GM06990 (cell line): ENCODE measurements at places on chromosomes 11 and 22.

- no peak for DNase-seq
Observed at GRCh38 chr22:42648017-42648367, 1.2 kb downstream of the CYB5R3 start.

GRCh38 chr11:70948855-70949531 lies 303.4 kb downstream of the SHANK2 start:
- no peak for DNase-seq

- no peak for DNase-seq
Observed at GRCh38 chr11:24082241-24082640, 414.6 kb upstream of the LUZP2 start.

DNA sequence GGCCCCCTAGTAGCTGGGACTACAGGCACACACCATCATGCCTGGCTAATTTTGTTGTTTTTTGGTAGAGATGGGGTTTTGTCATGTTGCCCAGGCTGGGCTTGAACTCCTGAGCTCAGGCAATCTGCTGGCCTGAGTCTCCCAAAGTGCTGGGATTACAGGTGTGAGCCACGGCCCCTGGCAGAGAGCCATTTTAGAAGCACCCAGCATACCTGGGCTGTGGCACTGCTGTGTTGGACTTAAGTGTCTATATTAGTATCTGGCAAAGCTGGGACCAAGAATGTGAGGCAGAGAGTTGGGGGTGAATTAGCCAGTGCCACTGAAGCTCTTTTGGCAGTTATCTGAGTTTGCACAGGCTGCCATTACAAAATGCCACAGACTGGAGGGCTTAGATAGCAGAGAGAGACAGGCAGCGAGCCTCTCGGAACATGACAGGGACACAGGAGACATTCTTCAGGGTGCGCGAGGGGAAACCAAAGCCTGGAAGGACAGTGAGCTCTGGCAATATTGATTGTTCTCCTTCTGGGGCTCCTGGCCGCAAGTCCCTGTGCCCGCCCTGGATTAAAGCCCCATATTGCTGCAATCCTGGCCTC lies 87.7 kb upstream of the ALX4 start:
- DNase-seq, result no peak

DNA sequence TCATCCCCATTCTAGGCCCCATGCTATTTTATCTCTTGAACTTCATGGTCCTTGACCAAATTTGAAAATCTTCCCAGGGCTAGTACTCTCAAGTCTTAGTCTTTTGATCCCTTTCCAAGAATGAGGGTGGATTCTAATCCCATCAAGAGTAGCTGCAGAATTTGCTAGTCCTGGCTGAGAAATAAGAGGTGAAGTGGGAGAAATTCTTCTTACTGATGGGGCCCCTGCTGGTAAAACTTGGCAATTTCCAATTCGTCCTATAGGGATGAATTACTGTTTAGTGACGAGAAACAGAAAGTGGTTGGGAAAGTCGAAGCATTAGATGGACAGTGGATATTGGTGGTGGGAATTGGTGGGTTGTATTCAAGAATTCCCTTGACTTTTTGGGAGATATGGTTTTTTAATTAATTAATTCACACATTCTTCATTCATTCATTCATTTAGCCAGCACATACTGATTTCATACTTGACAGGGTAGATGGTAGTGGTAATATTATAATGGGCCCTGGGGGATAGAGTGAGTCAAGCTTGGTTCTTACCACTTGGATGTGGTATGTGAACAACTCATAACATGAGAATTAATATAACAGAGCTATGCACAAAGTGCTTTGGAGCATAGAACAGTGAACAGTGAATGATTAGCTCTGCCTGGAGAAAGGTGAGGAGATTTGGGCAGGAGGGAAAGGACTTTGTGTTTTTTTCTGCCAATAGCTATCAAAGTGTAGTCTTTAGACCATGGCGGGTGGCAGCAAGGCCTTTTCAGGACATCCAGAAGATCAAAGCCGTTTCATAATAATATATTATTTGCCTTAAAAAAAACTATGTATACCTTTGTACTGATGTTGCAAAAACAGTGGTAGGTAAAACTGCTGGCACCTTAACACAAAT lies 103.8 kb downstream of the STIM1 start:
- DNase-seq, result no peak

DNA sequence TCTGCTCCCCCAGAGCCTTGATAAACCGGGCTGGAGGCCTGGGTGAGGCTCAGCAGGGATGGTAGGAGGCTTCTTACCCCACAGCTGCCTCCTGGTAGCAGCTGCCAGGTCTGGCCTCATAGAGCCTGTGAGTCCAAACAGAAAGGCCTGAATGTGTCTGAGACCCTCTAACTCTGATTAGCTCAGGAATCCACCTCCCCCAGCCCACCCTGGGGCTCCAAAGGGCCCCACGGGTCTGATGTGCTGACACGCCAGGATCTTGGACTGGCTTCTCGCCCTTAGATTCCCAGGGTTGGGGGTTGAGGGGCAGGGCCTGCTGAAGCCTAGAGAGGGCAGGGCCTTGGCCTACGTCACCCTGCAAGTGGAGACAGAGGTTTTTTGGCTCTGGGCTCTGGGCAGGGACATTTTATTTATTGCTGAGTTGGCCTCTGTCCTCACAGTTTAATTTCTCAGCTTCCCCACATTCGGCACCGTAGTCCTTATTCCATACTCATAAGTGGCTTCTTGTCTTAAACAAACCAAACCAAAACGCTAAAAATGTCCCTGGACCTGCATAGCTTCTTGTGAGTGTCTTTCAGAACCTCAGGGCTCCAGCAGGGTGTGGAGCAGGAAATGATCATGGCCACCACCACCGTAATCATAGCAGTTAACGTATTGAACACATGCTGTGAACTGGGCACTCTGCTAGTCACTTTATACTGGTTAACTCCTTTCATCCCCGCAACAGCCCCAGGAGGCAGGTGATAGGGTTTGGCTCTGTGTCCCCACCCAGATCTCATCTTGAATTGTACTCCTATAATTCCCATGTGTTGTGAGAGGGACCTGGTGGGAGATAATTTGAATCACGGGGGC lies 25.1 kb downstream of the KIAA1671 start:
- DNase-seq, result no peak

- DNase-seq, result no peak
Observed at GRCh38 chr11:8281266-8281665, 17.6 kb upstream of the LMO1 start.

DNA sequence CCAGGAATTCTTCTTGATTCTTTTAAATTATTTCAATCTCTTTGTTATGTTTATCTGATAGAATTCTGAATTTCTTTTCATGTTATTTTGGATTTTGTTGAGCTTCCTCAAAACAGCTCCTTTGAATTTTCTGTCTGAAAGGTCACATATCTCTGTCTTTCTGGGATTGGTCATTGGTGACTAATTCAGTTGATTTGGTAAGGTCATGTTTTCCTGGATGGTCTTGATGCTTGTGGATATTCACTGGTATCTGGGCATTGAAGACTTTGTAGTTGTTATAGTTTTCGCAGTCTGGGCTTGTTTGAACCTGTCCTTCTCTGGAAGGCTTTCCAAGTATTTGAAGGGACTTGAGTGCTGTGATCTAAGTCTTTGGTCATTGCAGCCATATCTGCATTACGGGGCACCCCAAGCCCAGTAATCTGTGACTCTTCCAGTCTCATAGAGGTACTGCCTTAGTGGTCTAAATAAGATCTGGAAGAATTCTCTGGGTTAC lies 18.9 kb upstream of the INSC start:
- no peak for DNase-seq

GRCh38 chr11:69433741-69434140 lies 47.7 kb upstream of the LINC01488 start:
- DNase-seq, result no peak

- peak; percentile 39 for DNase-seq
Observed at GRCh38 chr22:35131525-35132000, 65.6 kb downstream of the ISX start.

DNA sequence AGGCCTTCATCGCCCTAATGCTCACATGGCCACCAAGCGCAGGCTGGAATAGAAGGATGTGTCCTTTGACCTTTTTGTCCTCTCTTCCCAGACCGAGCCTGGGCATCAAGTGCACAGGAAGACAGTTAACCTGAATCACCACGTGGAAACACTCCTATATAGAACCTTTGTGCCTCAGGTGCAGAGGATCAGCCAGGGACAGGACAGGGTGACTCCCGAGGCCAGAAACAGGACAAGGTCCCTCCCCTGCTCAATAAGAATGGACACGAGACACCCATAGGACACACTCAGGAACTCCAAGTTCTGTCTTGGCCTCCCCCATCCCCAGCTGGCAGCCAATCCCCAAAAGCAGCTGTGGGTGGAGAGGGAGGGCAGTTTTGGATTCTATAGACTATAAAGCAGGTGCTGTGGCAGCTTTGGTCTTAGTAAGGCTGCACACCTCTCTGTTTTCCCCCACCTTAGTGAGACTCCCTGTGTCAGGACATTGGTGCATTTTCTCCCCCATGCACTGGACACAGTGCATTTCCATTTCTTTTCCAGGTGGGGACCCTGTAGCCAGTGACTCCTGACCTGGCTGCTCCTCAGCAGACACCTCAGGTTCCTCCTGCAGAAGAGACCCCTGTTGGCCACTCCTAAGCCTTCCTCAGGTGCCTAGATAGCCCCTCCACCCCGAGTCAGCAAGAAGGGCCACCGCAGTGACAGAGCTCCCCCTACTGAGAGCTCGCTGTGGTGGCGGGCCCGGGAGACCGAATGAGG lies 43.6 kb upstream of the POU2AF1 start:
- DNase-seq, result peak; percentile 69

DNA sequence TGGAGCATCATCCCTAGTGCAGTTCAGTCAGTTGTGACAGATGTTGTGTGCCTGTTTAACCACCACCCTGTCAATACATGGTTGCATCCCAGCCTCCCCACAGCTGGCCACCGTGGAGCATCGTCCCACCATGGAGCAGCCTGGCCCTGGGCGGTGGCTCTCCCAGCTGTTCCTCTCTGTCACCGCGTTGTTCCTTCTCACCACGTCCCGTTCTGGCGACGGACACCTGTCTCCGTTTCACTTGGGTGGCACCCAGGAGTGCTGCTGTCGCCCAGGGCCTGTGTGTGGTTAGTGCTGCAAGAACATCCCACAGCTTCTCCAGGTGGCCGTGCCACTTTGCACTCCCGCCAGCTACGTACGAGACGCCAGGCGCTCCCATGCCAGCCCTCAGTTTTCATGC lies 26.5 kb downstream of the MUC6 start:
- no peak for DNase-seq

DNA sequence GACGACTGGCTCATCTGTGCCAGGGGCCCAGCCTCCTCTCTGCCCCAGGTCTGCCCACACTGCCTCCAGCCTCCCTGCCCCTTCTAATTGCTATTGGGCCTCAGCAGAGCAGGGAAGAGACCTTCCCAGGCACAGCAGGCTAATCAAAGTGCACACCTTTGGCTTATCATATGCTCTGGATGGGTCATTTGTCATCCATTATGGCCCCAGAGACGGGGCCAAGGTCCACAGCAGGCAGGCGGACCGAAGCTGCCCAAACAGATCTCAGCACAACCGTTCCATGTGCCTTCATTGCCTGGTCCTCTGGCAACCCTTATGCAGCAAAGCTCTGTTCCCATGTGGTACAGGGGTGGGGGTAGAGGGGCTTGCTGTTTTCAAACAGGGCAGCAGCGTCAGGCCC lies 66.6 kb downstream of the TP53I11 start:
- no peak for DNase-seq

- no peak for DNase-seq
Observed at GRCh38 chr22:36587289-36588154, 58.6 kb upstream of the EIF3D start.
